Small intestine (tissue), 16 donors: ENCODE measurements at places on chromosomes 2 and 18.

GRCh38 chr2:201414099-201415023 lies 36.9 kb downstream of the TRAK2 start:
- no peak for DNase-seq

DNA sequence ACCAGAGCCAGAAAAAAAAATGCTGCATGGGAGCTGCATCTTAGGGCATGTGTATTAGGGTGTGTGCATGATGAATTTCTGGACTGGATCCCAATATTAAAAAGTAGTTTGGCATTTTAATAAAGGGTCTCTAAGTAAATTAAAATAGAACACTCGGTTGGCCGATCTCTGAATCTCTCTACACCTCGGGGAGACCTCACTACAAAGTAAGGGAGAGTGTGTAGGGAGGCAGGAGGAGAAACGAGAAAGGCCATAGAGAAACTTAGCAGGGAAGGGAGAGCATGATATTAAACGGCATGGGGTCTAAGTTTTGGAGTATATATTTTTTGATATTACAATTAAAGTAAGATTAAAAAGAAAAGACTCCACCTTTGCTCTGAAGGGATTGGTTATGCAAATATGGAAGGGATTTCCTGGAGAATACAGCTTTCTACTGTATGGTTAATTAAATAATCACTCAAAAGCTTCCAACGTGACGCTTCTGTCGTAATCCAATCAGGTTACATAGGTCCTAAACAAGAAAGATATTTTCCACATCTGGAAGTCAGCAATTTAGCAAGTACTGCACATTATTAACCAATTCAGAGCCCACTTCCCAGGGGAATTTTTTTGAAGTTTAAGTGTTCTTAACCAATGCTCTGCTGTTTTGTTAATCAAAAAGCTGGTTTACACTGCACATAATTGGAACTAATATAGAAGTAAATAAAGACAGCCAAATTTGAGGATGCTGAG lies 1.0 kb upstream of the ZEB2 start:
- no peak for DNase-seq

DNA sequence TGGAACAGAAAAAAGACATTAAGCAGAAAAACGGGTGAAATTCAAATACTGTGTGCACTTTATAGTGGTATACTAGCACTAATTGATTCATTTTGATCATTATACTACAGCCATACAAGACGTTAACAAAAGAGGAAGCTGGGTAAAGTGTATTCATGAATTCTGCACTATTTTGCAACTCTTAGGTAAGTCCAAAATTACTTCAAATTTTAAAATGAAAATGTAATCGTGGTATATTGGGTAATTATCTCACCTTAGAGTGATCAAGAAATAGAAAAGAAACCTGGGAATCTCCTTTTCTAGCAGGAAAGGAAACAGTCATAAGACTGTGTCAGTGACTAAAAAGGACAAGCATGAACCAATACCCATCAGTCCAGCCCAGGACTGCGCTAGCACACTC lies 5.4 kb downstream of the TGFBRAP1 start:
- no peak for DNase-seq

DNA sequence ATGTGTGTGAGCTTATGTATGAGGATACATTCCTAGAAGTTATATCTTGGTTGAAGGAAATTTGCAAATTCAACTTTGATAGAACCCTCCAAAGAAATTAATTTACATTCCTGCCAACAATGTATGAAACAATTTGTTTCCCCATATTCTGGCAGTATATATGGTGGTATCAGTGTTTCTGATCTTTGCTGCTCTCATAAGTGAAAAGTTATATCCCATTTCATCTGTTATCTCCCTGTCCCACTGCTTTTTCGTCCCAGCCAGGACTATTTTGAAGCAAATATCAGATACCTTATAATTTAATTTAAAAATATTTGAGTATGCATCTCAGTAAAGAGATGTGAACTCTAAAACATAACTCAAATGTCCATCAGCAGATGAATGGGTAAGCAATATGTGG lies 7.1 kb downstream of the UBR3 start:
- DNase-seq = no peak

DNA sequence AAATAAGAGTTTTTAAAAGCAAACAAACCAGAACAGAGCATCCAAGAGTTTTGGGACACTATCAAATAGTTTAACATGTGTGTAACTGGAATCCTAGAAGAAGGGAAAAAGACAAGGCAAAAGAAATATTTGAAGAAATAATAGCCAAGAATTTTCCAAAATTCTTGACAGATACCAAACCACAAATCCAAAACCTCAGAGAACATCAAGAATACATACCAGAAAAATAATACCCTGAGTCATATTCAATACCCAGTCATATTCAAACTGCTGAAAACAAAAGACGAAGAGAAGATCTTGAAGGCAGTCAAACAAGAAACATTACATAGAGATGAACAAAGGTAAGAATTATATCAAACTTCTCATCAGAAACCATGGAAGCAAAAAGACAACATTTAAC lies 22.9 kb downstream of the INO80C start:
- DNase-seq = no peak

GRCh38 chr2:182372661-182373060 lies 54.2 kb downstream of the PDE1A start:
- DNase-seq = peak; percentile 30

- DNase-seq = no peak
These were observed 2.9 kb upstream of the CRIM1 start for GRCh38 chr2:36352701-36353100.

GRCh38 chr2:154291511-154291910 lies 407.0 kb upstream of the KCNJ3 start:
- DNase-seq = no peak

GRCh38 chr2:263774-264492 lies at the start of gene SH3YL1:
Gene SH3YL1 (minus strand): TSS chr2:264032. CDS start chr2:263984, 48 bp downstream.
- DNase-seq = peak; percentile 94

DNA sequence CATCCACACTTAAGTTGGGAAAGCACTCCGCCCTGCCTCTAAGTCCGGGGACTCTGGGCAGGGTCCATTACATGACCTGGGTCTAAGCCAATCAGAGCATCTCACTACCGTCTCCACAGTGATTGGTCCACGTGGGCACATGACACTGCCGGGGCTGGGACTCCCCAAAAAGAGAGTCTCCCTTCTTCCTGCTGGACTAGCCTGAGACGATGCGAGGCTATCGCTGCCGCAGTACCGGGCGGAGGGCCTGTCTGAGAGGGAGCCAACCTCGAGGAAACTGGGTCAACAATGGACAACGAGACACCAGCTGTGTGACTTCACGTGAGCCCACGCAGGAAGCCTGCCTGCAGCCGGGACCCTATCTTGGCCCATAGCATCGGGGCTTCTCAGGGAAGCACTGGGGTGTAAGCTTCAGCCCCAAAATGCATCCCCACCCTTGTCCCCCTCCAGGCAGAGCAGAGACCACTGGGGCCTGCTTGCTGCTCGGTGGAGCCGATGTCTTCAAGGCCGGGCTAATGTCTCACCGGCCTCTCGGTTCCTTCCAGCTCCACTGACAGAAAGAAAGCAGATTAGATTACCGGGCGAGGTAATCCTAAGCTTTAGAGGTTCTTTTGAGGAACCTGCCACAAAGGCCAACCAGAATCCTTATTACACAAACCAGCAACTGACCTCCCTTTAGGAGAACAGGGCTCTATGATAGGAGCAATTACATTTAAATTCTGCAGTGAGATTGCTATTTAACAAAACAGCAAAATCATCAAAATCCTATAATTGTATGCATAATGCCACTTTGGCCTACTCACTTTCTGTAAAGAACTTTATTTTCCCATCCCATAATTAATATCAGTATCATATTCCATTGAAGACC lies 21.3 kb upstream of the COPS8 start:
- no peak for DNase-seq

- DNase-seq = no peak
These were observed 269.5 kb upstream of the POU3F3 start for GRCh38 chr2:104584393-104584792.

- DNase-seq = no peak
These were observed 51.3 kb downstream of the RAMP1 start for GRCh38 chr2:237910576-237911362.

- DNase-seq = peak; percentile 39
These were observed 2.9 kb upstream of the EPB41L3 start for GRCh38 chr18:5546660-5547059.

GRCh38 chr2:55452879-55453278 lies 33.2 kb upstream of the CCDC88A start:
- no peak for DNase-seq

GRCh38 chr2:164146441-164146840 lies 410.6 kb upstream of the FIGN start:
- no peak for DNase-seq

DNA sequence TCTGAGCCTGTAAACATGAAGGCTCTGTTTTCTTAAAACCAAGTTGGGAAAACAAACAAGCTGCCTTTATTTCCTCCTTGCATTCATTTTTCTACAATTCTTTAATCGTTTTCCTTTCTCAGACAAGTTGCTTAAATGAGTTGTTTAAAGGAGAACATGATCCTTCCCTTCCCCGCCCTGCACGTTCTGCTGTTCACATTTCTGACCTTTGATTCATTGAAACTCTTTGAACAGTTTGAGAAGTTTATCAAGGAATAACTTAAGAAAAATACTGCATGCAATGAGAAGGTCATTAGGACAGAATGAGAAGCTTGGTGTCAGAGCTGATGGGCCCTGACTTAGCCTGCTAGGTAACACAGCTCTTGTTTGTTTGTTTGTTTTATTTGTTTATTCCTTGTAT lies 181.6 kb downstream of the PARD3B start:
- DNase-seq = peak; percentile 67

GRCh38 chr2:120620025-120620793 lies 115.5 kb upstream of the GLI2 start:
- DNase-seq = no peak

- no peak for DNase-seq
These were observed 308.1 kb upstream of the CYRIA start for GRCh38 chr2:16973586-16974286.

DNA sequence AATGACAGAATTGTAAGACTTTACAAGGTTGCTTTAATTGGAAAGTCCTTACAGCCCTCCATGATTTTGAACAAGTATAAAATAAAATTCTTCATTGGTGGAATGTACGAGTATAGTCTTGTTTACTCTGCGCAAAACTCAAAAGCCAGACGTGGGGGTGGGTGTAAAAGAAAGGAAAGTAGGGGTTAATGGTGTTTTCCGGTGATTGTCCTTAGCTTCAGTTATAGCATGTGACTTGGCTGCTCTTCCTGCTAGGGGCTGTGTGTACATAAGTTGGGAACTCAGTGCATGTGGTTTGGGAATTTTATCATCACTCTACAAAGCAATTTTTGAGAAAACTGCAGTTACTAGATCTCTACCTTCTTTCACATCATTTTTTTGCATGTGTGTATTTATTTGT lies 82.4 kb upstream of the CAVIN2 start:
- DNase-seq = no peak

GRCh38 chr2:10169581-10169980 lies 47.0 kb downstream of the RRM2 start:
- DNase-seq = no peak

DNA sequence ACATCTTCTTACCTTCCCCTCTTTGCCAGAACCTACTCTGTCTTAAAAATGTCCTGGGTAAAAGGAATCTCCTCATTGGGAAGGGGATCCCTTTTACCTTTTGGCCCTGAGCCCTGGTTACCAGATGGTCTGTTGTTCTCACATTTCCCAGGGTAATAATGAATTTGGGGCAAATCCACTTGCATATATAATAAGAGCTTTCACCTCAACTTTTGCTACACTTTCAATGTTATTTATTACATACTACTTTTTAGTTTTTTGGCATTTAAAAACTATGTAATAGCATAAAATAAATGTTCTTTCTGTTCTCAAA lies 15.0 kb downstream of the CERS6 start:
- DNase-seq = no peak
